ENCODE measurements at places on chromosomes 3 and 15.

- no peak for DNase-seq
Measured at GRCh38 chr3:39188271-39189149, 3.9 kb downstream of the XIRP1 start.

GRCh38 chr15:86837294-86838061, 757.8 kb downstream of the AGBL1 start:
- no peak for DNase-seq

DNA sequence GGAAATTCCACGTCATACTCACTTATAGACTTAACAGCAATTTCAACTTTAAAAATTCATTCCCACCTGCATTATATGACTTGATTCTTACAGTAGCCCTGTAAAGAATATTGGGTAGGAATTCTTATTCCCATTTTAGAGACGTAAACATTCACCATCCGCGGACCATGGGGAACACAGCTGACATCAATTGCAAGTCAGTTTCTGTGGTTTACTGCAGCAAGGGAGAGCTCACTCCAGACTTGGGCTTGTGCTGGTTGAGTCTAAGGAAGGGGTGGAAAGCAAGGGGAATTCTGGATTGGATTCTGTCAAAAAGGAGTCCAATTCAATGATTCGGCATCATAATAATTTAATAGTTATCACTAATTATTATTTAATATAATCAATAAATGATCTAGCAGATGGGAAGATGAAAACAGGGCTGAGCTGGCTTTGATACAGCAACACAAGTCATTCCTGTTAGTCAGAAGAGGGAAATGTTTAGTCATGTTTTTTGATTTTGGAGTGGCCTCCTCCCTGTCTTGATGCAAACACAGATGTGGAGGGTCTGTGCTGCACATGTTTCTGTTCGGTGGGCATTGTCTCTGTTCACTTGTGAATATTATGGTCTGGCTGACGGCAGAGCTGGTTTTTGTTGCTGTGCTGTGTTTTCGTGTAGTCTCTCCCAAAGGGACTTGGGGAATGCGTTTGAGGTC, 9.7 kb downstream of the LIPC start:
- DNase-seq = no peak

- DNase-seq = no peak
Measured at GRCh38 chr3:44186111-44186672, 55.5 kb upstream of the TOPAZ1 start.

All from T-helper 2 cell treated with Interferon-gamma antibody and Interleukin-4, amounts not matched to agents 5 μg/mL and 100 μg/mL, for 36 hours (primary cell).